ENCODE measurements at places on chromosomes 2 and 18.
A peak's percentile ranks its signal among the peaks of the same experiment; 100 is the strongest.

- DNase-seq = no peak
Observed at GRCh38 chr2:101794141-101794540, 96.6 kb downstream of the MAP4K4 start.

DNA sequence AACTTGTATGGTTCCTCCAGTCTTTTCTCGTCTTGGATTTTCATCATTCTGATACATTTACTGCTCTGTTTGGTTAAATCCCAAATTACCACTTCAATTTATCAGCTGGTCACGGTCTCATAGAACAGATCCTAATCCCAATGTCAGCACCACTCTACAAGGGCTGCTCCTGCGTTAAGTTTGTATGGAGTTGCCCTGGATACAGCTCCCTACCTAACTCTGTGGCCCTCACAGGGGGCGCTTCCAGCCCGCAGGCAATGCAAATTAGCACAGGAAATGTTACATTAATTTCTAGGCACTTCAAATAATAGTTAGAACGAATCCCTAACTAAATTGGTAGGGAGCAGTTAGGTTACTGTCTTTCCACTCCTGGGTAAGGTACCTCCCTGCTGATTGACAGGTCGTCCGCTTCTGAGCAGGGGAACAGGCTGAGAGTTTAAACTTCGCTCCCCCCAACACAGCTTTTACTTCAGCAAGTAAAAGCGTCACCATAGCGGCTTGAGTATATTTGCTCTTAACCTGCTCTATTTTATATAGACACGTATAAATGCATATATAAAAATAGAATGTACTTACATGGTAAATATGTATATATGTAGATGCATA lies 238.5 kb upstream of the FANCL start:
- no peak for DNase-seq

DNA sequence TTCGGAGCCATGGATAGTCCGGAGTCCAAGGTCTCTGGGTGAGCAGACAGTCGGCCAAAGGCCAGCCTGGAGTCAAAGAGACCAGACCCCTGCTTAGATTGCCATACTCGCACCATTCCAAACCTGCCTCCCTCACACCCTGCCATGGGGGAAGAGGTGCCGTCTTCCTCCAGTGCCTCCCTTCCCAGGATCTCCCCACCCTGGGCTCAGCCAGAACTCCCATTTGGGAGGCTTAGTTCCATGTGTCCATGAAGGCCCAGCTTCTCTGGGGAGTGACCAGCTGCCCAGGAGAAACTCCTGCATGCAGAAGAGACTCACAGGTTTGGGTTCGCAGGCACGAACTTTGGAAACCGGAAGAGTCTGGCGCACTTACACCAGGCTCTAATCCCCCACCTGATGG lies 21.7 kb downstream of the IGFBP5 start:
- DNase-seq = no peak

- DNase-seq = no peak
Observed at GRCh38 chr18:45166836-45167551, 448.3 kb upstream of the SLC14A2 start.

GRCh38 chr2:212530373-212530772 lies 8.2 kb downstream of the ERBB4 start:
- no peak for DNase-seq

GRCh38 chr2:197294260-197294659 lies 16.3 kb downstream of the ANKRD44 start:
- no peak for DNase-seq

DNA sequence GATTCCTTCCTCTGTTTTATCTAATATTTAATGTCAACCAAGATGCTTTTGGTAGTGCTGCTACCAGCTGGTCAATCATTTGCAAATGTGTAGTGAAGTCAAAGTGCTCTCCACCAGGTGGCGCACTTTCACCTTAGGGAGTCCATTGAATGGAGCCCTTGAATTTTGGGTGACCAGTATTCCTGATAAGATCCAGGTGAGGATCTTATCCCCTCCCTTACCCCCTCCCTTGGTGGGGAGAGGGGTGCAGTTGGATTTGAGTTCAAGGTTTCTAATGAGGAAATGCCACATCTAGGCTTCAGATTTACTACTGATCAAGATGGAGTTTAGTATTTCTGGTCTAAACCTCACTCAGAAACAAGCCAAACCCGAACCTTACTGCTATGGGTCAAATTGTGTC lies 12.0 kb upstream of the E2F6 start:
- peak; percentile 91 for DNase-seq

- DNase-seq = no peak
Observed at GRCh38 chr18:24064391-24065100, 50.0 kb downstream of the TTC39C start.

DNA sequence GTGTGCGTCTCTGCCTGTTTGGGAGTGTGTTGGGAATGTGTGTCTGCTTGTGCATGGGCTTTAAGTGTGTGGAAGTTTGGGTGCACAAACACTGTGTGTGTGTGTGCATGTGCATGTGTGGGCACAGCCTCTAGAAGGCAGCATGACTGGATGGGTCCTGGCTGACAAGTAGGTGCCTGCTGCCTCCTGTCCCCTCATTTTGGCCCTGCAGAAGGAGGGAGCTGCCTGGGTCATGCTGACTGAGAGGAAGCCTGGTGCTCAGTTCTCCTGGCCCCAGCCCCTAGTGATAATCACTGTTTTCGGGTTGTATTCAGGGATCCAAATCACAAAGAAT lies 34.1 kb downstream of the GLI2 start:
- no peak for DNase-seq

- no peak for DNase-seq
Observed at GRCh38 chr2:168454737-168455644, 1.1 kb upstream of the CERS6 start.

GRCh38 chr18:46346213-46346612 lies 242.0 kb downstream of the HAUS1 start:
- DNase-seq = no peak

DNA sequence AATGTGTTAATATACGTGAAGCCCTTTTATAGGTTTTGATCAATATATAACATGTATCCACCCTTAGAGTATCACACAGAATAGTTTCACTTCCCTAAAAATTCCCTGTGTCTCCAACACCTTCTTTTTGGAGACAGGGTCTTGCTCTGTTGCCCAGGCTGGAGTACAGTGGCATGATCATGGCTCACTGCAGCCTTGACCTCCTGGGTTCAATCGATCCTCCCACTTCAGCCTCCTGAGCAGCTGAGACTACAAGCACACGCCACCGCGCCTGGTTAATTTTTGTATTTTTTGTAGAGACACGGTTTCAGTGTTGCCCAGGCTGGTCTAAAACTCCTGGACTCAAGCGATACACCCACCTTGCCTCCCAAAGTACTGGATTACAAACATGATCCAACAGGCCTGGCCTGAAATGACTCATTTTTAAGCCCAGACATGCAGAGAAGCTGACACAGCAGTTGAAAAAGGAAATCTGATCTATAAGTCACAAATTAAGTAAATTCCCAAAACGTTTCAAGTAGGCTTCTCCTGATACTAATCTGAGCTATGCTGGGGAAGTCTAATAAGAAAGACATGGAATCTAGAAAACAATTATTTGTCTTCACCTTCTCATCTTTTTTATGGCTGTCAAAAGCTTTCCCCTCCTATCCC lies 2.9 kb downstream of the DUSP11 start:
- DNase-seq = no peak

- DNase-seq = no peak
Observed at GRCh38 chr2:108378851-108379250, 1.1 kb downstream of the SULT1C4 start.

DNA sequence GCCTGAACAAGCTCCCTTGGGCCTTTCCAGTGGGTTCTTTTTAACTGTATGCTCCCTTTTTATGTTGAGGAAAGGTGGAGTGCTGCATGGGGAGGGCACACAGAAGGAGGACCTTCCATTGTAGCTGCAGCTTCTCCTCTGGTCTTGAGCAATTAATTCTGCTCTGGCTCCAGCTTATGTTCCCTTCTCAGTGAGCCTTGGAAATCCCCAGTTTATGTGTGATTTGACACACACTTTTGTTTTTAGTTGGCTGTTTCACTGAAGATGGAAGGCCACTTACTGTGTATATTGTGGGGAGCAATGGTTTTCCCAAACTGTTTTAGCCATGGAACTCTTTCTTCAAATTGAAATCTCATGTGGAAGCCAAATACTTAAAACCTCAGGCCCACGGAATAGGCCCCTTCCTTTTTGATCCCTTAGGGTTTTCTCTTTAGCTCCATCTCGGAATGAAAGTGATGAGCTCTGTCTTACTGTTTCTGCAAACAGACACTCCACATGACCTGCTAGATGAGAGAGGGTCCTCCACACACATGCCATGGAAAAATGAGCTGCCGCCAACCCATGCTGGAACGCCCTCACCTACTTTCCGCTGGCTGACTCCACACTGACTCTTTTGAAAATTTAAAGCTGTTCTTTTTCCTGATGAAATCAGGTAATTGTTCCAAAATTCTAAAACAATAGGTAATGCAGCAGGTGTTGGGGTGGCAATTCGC lies 280.9 kb upstream of the SIX2 start:
- DNase-seq = no peak

DNA sequence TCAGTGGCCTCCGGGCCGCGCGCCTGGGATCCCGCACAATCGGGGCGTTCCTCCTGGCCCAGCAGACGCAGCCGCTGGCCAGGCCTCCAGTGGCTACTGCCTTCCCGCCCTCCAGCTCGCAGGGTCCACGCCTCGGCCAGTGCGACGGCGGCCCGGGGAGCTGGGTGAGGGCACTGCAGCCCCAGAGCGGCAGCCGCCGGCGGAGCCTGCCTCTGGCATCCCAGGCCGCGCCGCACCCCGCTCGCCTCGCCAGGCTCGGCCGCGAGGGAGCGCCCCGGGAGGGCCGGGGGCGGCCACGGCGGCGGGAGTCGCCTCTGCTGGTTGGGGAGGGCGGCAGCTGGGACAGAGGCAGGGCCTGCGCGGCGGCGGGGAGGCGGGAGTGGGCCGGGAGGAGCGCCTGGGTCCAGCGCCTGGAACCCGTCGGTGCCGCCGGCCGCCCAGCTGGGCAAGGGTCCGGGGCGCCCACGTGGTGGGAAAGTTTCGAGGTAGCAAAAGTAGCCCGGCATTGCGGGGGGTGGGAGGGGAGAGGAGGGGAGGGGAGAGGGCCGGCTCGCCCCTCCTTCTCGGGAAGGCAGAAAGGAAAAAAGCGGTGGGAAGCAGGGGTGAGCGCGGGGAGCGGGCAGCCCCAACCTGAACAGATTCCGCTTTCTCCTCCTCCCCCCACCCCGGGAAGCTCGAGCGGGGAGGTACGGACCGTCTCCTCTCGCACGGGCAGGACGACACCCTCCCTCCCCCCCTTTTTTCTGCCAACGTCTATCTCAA lies 1.5 kb upstream of the INHBB start:
- DNase-seq = peak; percentile 14

DNA sequence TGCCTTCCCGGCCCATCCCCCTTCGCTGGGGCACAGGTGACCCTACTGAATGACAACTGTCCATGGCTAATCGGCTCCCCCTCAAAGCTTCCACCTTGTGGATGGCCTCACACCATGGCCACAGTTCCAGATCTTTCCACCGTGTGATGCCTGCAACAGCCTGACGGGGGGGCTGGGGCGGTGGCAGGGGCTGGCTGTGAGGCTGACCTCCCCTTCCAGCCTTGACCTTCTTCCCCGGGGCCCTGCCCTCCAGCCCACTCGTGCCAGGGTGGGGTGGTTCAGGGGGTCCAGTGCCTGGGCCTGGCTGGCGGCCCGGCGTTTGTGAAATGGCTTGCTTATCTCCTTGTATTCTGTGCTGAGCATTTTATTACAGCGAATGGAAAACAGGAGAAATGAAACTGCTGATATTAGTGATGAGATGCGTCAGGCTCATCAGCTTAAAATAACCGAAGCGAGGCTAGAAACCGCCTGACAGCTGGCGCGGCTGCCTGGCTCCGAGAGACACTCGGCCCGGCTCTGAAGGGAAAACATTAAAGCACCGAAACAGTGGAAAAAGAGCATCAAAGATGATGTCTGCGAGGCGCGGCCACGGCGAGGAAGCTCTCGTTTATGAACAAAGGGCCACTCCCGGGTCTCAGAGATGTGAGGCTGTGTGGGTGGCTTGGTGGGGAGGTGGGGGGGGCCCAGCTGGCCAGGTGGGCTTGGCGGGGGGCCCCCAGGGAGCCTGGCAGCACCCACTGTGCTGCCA lies 916 bp upstream of the PDCD1 start:
- DNase-seq = peak; percentile 81

DNA sequence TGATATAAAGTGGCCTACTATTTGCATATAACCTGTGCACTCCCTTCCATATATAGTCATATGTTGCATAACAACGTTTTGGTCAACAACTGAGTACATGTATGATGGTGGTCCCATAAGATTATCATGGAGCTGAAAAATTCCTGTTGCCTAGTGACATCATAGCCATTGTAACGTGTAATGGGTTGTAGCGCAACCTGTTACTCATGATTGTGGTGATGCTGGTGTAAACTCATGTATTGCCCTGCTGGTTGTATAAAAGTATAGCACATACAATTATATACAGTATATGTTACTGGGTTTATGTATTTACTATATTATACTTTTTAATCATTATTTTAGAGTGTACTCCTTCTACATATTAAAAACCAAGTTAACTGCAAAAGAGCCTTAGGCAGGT lies 144.8 kb upstream of the IL1R2 start:
- DNase-seq = no peak

DNA sequence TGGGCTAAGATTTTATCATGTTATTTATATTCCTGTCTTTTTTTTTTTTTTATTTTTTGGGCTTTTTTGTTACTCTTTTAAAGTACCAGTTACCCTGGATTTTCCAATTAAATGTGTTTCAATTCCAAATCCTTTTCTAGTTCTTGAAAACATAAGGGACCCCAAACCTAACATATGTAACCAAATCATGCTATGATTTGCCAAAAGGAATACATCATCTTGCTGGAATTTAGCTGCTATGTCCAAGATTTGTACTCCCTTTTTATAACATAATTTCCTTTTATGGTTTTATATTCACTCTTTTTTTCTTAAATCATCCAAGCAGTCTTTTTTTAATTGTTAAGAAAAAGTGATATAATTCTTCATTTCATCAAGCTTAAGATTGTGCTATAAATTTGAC lies 60.9 kb upstream of the DSEL start:
- DNase-seq = no peak

GRCh38 chr18:48674758-48675351 lies 136.0 kb downstream of the CTIF start:
- DNase-seq = no peak

- DNase-seq = no peak
Observed at GRCh38 chr2:214628091-214628490, 181.4 kb downstream of the BARD1 start.

GRCh38 chr2:233800208-233800607 lies 22.1 kb downstream of the MROH2A start:
- DNase-seq = no peak

DNA sequence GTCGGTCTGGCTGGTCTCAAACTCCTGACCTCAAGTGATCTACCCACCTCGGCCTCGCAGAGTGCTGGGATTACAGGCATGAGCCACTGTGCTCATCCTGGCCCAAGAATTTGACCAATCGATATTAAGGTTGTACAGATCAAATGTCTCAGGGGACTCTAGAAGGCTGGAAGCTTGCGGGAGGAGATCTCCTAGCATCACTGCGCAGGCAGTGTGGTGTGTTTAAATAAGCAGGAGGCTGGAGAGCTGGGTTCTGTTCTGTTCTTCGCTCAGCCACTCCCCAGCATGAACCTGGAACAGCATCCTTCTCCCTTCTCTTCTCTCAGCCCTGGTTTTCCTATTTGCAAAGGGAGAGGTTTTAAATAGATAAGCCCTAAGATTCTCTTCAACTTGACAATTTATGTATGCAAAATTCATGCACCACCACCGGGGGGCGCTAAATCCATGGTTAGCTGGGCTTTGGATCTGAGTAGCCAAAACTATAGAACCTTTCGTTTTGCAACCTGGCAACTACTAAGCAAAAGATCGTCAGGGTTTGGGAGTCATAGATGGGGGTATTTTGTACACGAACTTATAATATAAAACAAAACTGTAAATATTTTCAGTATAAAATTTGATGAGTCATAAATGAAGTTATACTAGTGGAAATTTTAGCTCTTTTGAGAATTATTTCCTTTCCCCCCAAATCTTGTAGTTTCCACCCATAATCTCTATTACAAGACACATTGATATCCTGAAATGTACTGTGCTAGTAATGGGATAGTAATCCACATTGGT lies 60.6 kb downstream of the SLC16A14 start:
- DNase-seq = peak; percentile 89

Measured in activated CD4-positive, alpha-beta T cell treated with anti-CD3 and anti-CD28 coated beads, Interleukin-2, amount 50 U/mL, for 48 hours (primary cell).